CD4-positive, alpha-beta T cell treated with Interleukin-12 subunit alpha and Interleukin-12 subunit beta, for 1 hour (primary cell): ENCODE measurements at places on chromosomes 16 and 17.

DNA sequence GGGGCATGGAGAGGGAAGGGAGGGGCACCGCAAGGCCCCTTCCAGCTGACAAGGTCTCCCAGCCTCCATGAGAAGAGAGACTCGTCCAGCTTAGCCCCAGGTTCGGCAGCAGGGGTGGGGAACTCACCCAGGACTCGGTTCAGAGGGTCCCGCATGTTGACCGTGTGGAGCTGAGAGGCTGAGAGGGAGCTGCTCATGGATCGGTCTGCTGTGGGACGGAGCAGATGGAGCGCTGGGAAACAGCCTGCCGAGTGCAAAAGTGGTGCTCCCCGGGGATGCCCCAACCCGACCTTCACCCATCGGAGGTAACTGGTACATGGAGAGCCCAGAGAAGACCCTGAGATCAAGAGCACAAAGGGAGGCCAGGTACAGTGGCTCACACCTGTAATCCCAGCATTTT is 4.9 kb downstream of the CSF3 start:
- no peak for DNase-seq

GRCh38 chr16:57640612-57641011 is 12.2 kb downstream of the ADGRG1 start:
- no peak for DNase-seq

DNA sequence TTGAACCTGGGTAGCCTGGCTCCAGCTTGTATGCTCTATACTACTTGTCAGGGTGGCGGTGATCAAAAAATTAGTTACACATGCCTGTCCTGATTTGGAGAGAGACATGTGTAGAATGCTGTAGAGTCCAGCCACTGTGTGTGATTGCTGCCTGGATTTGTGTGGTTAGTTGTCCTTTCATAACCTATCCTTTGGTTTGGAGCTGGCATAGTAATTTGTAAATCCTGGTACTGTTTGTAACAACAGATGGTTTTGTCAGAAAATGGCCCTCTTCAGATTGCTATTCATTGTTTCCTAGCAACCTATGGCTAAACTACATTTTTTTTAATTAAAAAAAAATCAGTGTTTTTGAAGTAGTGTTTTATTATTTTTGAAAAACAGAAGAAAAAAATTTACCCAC is 30.5 kb downstream of the ETV4 start:
- DNase-seq = no peak

DNA sequence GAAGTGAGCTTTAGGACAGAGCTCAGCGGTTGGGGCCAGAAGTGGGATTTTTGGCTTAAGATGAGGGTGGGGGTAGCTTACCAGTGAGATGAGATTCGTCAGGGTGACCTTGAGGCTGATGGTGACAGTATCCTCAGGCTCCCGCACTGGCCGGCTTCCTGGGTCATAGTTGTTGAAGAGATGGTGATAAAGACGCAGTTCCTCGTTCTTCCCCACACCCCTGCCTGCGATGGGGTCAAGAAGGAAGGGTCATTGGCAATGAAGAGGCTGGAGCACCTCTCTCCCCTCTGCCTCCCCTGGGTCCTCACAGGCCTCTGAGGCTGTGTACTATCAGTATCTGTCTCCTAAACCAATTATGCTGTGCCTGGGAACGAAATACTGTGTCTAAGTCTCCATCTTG is 358 bp downstream of the CHRNE start:
- no peak for DNase-seq

DNA sequence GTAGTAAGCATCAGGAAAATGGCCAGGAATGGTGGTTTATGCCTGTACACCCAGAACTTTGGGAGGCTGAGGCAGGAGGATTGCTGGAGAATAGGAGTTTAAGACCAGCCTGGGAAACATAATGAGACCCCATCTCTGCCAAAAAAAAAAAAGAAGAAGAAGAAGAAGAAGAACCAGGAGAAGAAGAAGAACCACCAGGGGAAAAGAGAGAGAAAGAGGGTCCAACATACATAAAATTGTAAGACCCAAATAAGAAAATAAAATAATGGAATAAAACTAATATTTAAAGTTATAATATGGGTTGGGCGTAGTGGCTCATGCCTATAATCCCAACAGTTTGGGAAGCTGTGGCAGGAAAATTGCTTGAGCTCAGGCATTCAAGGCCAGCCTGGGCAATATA is 408.4 kb downstream of the ZFHX3 start:
- DNase-seq = no peak

GRCh38 chr16:72083778-72084404 is 9.5 kb downstream of the TXNL4B start:
- DNase-seq = no peak

DNA sequence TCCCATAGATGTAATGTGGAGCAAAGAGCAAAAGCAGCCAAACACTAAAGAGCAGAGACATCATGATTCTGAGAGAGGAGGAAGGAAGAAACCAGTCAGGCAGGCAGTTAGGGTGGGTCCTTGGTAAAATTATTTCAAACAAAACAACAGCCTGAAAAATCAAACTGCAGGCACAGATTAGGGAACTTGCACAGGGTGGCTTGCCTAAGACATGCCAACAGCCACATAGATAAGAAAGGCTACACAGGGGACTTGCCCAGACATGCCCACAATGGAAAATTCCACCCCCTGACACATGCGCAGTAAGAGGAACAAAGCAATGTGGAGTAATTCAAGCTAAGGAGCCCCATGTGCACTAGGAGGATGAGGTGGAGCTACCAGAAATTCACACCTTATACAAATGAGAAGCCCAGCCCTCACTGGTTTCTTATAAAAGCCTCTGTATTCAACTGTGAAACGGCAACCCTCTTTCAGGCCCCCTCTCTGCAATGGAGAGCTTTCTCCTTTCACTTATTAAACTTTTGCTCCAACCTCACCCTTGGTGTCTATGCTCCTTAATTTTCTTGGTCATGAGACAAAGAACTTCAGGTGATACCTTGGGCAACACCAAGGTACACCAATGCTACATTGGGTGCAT is 7.3 kb upstream of the GAS7 start:
- DNase-seq = no peak

DNA sequence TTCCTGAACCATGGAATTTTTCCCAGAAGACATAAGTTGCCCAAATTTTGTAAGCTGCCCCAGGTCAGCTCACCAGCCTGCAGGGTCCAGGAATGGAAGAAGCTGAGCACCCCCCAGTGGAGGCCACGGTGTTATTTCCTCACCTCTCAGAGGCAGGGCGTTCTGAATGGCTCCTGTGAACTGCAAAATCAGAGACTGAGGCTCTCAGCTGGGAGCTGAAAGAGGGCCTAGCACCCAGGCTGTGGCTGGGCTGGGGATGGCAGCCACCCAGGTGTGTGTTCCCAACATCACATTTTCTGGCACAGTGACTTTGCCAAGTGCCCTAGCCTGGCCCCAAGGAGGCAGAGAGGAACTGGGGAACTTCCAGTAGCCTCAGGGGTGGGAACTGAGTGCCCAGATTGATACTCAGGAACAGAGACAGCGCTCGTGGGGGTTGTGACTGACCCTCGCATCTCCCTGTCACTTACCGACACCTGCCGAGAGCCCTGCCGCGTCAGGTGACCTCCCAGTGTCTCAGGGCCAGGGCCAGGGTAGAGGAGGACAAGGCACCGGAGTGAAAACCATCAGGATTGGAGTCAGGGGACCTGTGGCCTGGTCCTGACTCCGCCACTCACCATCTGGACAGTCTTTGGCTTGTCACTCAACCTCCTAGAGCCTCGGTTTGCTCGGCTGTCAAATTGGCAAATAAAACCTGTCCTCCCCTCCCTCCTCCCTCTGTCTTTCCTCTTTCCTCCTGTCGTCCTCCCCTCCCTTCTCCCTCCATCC is 11.3 kb downstream of the CACNG4 start:
- DNase-seq = no peak

DNA sequence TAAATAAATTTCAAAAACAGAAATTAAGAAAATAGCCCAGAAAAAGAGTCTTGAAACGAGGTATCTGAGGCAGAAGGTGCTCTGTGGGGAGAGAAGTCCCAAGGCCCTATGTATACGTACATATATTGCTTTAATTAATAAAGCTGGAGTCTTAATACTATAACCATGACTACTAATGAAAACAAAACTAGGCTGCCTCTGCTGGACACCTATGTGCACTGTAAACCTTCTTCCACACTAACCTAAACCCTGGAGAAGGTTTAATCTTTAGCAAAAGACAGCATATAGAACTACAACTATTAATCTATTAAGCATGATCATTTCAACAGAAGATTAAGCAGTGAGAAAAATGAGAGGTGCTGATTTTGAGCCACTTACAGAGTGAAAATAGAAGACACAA is 153.9 kb upstream of the C17orf78 start:
- DNase-seq = no peak

GRCh38 chr17:50448643-50449042 is 20.0 kb downstream of the CHAD start:
- no peak for DNase-seq

DNA sequence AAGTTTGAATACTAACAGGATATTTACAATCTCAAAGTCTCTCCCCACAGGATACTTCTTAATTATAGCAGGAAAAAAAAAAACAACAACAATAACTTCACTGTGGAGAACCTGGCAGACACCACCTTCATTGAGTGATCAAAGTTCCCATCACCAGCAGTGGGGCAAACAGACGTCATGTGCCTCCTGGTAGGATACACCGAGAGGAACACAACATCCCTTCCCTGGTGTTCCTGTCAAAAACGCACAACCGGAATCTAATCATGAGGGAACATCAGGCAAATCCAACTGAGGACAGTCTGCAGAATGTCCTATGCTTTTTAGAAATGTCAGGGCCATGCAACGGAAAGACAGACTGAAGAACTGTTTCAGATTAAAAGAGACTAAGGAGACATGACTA is 80.0 kb downstream of the ZFHX3 start:
- DNase-seq = no peak

GRCh38 chr17:8158267-8159031 is 4.3 kb downstream of the VAMP2 start:
- peak; percentile 90 for DNase-seq

DNA sequence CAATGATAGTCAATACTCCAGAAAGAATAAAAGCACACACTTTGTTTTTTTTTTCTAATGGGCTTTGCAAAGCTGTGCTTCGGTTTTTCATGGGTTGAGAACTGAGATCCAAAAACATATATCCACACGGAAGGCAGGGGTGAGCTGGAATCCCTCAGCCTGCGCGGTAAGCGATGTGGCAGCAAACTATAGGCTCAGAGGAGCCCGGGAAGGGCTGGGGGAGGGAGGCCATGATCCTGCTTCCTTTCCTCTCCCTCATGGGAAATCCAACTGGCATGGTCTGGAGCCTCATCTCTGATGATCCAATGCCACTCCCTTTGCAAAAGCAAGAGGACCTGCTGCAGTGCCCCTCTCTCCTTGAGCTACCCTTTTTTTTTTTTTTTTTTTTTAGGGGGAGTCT is 8.2 kb downstream of the RBFOX3 start:
- DNase-seq = no peak

DNA sequence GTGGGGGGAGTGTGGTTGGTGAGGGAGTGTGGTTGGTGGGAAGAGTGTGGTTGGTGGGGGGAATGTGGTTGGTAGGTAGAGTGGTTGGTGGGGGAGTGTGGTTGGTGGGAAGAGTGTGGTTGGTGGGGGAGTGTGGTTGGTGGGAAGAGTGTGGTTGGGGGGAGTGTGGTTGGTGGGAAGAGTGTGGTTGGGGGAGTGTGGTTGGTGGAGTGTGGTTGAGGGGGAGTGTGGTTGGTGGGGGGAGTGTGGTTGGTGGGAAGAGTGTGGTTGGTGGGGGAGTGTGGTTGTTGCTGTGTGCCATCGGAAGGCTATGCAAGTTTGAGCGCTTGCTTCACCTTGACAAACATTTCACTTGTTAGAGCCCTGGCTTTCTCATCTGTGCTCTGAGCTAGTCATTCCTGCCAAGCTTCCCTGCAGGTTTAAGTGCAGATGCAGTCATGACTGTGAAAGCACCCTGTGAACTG is 20.1 kb downstream of the MINK1 start:
- DNase-seq = peak; percentile 44

- DNase-seq = no peak
Measured at GRCh38 chr17:6495450-6496115, 51.3 kb downstream of the PIMREG start.

DNA sequence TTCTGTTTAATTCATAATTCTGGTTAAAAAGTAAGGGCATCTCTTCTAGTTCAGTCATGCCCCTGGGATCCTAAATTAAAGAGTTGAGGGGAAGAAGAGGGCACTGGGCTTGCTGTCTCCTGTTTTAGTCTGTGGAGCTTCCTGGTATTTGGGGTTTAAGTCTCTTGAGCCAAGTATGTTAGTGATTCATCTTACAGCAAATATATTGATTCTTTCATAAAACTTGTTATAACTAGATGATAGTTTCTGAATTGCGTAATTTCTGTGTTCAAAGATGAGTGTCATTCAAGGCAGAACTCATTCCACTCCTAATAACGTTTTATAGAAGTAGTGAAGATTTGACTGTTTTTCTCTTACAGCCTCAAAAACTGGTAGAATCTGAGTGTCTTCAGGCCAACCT is 1.7 kb downstream of the TXNDC17 start:
- DNase-seq = no peak
